ENCODE measurements at places on chromosomes 16 and 17.

- DNase-seq: no peak
Observed at GRCh38 chr16:54281535-54282201, 4.9 kb downstream of the IRX3 start.

- DNase-seq: no peak
Observed at GRCh38 chr17:63542942-63543821, 7.1 kb upstream of the DCAF7 start.

- peak; percentile 40 for DNase-seq
Observed at GRCh38 chr17:15392326-15392741, 50.9 kb upstream of the TEKT3 start.

DNA sequence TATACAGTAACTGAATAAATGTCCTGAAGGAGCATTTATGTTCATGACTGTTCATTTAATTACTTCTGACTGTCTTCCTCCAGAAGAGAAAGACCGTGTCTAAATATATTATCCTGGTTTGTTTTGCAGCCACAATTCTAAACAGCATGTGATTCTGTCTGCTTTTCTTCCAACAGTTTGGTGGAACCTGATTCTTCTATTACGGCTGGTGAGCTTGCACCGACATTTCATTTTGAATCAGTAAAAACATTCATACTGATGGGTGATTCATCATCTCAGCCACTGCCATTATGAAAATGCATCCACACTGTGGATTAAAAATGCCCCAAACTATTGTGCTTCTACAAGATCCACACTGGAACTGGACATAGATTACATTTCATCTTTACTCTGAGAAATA lies 16.9 kb downstream of the KNOP1 start:
- no peak for DNase-seq

GRCh38 chr16:23821875-23822688 lies 13.7 kb upstream of the PRKCB start:
- DNase-seq: no peak

GRCh38 chr16:67713647-67714273 lies 5.4 kb downstream of the GFOD2 start:
- peak; percentile 95 for DNase-seq

DNA sequence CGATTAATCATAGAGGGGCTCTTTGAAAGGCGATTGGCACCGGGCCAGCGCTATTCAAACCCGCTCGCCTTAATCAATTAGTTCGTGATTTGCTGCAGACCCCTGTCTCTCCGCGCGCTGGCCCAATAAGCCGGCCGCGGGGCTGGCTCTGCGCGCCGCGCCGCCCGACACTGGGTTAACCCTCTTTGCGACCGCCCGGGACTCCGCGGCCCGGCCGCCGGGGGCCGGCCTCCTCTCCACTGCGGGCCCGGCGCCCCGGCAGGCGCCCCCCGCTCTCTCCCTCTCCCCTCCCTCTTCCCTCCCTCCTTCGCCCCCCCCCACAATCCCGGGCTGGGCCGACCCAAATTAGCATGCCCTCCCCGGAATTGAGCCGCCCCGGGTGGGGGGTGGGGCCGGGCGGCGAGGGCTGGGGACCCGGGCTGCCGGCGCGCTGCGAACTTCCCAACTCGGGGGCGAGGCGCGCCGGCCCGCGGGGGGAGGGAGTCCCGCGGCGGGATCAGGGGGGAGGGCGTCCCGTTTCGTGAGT lies 428 bp upstream of the SALL1 start:
- no peak for DNase-seq

GRCh38 chr16:87615621-87616041 lies 13.3 kb downstream of the JPH3 start:
- DNase-seq: no peak

- no peak for DNase-seq
Observed at GRCh38 chr17:70144260-70144846, 25.0 kb upstream of the KCNJ2 start.

DNA sequence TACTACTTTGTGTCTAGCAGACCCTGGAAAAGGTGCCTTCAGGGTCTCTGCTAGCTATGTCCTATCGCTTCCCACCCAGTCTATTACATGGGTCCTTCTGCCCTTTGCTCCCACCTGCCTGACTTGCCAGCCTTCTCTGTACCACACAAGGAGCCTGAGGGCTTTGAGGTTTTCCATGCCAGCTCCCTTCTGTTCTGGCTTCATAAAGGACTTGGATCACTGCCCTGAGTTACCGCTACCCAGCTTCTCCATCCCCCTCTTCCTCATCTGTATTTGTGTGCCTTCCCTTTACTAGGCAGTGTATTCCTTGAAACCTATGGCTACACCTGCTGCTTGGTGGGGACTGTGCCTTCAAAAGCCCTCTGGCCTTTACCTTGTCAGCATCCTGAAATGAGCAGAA lies 19.6 kb upstream of the LLGL1 start:
- DNase-seq: no peak

- DNase-seq: no peak
Observed at GRCh38 chr16:63745456-63745855, 1376.4 kb downstream of the CDH11 start.

- peak; percentile 54 for DNase-seq
Observed at GRCh38 chr17:38667099-38667786, 7.5 kb downstream of the EPOP start.

DNA sequence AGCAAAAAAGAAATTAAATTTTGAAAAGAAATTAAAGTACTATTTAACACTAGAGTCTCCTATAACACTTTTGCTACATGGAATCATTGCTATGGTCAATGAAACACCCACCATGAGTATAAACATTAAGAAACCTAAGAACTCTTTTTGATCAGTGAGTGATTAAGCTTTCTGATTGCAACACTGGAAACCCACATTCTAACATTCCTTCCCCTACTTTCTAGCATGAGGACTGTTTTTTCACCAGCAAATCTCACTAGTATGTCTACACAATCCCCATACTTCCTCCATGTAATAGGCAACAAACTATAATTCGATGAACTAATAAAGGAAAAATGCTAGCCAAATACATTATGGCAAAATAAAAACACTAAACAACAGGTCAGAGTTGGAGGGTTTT lies 54.7 kb downstream of the SKAP1 start:
- peak; percentile 16 for DNase-seq

DNA sequence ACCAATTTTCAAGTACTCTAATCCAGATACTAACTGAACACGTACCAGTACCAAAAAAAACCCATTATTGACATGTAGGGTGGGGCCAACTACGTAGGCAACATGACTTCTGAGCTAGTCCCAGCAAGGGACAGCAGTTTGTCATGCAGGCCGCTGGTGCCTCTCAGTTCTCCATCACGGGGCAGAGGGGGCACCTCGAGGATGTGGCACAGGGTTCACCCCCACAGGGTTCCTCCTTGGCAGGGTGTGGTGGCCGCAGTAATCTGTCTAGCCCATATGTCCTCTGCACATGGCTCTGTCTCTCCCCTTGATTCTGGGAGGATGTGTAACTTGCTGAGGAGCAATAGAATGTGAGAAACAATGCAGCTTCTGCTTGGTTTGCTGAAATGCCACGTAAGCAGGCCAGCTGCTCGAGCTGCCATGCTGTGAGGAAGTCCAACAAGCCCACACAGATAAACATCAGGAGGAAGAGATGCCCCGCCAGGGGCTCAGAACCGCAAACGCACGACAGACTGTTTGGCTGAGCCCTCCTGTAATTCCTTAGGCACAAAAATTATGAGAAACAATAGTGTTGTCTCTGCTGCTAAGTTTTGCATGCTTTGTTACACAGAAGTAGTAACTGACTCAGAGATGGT lies 62.4 kb downstream of the NT5M start:
- DNase-seq: no peak

DNA sequence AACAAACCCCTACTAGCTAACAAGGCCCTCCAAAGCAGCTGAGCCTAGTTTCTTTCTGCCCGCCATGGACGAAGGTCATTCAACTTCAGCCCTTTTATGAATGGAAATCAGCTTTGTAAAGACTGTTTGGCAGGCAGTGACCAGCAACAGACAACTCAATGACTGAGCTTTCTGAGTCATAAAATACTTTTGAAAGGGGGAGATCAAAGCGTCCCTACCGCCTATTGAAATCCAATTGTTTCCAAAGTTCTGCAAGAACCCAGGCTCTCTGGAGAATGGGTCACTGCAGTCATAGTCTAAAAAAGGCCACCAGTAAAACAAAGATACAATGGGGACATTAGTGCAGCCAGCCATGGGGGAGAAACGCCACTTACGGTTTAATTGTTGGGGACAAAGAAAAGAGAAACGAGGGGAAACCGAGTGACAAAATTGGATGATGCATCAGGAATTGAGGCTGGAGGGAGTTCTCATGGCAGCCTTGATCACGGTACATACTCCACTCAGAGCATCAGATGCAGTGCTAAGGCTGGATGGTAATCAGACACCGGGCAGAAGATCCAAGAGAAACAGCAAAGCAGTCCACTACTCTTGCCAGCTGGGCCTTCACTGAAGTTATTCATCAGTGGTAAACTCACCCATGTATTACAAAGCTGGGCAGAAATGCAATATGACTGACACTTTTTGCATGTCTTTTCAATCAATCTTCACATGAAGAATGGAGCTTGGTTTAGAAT lies 9.8 kb downstream of the ADAMTS18 start:
- no peak for DNase-seq

DNA sequence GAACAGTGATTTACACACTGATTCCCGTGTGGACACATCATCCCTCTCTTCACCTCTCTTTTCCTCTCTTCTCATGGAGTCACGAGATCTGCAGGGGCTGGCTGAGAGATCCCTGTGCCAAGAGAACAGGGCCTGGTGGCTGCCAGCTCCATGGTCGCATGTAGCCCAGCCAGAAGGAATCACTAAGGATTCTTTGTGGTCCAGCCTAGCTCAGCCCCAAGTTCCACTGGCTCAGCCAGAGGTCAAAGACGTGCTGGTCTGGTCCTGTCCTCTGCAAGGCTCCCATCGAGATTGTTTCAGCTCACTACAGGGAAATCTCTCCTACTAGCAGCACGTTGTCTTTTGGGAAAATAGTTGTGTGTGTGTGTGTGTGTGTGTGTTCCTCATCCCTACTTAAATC lies 66.4 kb downstream of the NDEL1 start:
- no peak for DNase-seq

DNA sequence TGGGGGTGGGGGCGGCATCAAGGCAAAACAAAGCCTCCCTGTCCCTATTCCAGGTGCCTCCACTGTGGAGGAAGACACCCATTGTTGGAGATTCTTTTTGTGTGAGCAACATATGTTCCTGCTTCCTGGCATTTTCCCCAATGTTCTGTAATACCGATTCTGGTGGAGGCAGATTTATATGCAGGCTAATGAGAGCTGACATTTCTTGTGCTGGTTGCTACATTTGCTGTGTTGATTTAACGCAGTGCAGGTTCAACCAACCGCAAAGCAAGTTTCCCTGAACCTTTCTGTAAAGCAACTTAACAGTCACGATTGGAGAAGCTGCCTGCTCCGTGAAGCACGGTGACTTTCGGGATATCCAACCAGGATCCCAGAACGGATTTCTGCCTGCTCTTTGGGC lies 260.5 kb downstream of the CBLN1 start:
- no peak for DNase-seq

GRCh38 chr17:74761931-74762330 lies 13.5 kb downstream of the NHERF1 start:
- DNase-seq: no peak

DNA sequence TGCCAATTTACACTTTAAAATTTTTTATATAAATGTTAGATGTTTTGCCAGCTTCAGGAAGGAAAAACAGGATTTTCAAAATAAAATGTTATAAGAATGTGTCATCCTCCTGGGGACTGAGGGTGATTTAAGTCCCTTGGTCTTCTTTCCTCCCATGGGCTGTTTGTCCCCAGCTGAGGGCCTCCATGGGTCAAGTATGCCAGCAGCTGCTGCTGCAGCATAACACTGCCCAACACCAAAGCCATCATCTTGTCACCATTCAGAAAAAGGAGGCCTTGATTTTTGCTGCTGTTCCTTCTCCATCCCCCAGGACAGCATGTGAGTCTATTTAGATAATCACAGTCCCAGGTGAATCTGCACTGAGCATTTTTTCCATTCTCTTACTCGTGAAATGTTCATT lies 188.5 kb downstream of the LGALS9B start:
- no peak for DNase-seq

GRCh38 chr17:49764559-49765180 lies 739 bp upstream of the FAM117A start:
- DNase-seq: no peak

DNA sequence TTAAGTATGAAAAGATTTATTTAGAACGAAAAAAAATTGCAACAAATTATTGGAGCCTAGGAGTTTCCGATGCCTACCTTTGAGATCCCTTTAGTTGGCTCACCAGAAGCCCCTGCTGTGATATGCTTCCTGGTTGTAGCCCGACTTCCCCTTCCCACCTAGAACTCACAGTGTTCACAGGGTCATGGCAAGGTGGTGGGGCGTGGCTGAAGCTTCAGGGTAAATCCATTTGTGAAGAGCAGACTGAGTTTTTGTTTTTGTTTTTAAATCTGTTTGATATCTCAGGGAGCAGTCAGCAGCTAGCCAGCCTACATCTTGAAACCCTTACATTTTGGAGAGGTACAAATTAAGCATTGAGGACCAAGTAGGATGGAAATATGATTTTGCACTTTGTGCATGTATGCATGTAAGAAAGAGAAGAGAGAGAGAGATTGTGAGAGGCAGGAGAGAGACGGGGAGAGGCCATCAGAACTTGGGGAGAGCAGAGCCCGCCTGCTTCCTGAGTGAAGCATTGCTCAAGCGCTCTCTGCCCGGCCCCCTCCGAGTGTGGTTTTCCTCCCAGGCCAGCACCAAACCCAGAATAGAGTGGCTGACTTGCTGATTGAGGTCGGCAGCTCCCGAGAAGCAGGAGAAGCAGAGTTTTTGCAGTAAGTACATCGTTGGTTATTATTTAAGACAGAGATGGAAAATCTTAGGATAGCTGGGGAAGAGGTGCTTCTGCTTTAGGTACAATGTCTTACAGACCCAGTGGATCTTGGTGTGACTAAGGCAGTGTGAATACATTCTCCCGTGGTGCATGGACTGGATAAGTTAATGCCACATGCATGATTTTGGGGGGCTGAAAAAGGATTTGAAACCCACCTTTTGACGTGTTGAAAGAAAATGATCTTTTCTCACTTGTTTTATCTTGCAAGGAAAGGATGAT lies 64.2 kb downstream of the SPECC1 start:
- peak; percentile 90 for DNase-seq

DNA sequence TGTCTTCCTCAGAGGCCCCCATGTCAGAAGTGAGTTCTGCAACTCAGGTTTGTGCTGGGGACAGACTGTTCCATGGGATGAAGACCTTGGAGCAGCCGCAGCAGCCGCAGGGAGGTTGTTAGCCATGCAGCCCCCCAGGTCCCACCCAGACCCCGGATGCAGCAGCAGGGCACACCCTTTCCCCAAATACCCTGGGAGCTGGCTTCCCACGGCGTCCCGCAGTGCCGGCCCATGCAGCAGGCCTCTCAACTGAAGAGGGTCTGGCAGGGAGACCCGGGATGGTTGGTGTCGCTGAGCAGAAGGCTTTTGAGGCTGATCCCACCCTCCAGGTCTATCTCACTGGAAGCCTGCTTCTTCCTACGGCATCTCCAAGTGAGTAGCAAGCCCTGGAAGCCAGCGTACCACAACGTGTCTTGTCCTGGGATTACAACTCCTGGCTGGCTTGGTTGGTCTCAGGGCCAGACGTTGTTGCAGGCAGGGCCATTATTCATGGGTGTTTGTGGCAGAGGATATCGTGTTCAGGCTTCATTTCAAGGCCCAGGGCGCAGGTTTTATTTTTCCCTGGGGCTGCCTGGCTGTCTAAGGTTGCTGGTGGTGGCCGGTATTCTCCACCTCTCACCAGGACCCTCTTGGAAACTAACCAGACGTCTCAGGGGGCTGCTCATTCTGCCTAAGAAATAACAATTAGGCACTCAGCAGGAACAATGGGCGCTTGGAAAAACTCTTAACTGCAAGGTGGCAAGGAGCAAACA lies 223.2 kb downstream of the C16orf95 start:
- no peak for DNase-seq

- no peak for DNase-seq
Observed at GRCh38 chr16:61892531-61892930, 143.7 kb downstream of the CDH8 start.
